ENCODE measurements at places on chromosomes 1 and 21.

DNA sequence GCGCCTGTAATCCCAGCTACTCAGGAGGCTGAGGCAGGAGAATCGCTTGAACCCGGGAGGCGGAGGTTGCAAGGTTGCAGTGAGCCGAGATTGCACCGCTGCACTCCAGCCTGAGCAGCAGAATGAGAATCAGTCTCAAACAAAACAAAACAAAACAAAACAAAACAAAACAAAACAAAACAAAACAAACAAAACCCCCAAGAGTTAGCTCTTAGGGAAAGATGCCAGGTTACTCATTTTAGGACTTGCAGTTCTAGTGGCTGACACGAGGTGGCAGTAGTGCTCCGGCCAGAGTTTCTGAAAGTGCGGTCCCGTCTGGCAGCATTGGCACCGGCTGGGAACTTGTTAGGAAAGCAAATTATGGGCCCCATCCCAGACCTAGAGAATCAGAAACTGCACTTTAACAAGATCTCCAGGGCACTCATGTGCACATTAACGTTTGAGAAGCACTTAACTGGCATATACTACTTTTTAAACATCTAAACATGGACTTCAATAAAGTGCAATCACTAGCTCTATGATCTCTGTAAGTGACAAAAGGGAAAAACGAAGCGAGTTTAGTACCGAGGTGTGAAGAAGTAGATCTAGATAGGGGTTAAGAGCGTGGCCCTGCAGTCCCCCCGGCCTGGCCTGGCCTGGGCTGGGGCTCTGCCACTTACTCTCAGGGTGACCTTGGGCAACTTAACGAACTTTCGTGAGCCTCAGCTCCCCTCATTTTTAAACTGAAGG lies 41.9 kb upstream of the TNFRSF1B start:
- DNase-seq = peak; percentile 74

DNA sequence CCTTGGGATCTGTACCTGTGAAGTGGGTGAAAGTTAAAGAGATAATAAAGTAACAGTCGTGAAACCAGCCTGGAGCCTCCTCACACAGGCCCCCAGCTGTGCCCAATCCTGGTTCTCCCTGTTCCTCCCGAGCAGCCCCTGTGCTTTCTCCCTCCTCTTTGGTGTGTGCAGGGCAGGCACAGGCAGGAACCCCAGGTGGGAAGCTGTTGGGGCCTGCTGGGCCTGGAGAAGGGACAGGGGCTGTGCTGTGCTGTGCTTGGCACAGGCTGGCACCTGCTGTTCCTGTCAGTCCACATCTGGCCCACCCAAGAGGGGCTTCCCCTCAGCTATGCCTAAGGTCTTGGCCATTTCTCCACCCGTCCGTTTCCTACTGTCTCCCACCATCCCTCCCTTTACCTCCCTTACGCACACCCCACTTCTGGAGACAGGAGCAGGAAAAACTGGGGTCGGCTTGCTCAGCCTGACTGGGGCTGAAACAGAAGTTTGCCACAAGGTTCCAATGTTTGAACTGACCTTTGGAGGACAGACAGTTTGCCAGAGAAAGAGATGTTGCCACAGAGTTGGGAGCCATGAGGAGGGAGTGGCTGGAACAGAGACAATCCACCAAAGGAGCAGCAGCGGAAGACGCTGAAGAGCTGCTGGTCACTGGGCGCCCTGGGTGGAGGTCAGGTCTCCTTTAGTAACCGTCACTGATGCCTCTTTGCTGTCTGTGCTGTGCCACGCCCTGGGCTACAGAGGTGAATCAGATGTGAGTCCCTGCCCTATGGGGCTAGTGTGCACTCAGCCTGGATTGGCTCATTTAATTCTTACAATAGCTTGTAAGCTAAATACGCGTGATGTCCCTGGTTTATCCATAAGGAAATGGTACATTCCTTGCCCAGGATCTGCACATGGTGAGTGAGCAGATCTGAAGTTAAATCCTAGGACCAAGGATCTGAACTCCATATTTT lies 18.8 kb upstream of the ARTN start:
- no peak for DNase-seq

DNA sequence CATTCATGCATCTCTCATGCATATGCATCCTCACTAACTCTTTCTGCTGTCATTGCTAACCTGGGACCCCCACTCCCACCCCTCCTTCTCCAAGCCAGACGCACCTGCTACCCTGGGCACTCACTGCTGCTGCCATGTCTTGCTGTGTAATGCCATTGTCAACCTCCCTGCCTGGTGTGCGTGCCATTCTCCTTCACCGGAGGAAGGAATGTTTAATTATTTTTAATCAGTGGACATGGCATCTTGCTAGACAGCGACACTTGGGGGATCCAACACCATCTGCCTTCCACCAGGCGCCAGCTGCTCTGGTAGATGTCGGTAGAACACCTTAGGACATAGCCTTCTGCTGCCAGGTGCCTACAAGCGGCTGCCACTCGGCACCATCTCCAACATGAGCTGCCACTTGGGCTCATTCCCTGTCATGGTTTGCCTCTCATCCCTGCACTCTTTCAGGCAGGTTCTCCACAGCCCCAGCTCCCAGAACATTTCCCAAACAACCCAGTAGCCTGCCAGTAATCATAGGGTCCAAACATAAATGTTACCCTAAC lies 306.9 kb downstream of the TTLL7 start:
- DNase-seq = no peak

DNA sequence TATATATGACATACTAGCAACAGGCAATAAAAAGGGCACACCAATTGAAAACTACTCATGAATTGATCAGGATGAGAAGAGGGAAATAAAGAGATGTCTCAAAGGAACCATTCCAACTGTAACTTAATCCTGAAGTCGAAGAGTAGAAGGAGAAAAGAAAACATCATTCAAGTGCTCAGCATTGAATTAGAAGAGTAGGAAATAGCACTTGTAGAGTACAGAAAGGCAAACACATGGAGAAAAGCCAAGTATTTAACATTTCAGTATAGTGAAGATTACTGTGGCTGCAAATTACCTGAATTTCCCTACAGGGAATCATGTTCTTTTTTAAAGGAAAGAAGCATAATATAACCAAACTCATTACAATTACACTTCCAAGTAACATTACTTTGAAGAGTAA lies 205.0 kb downstream of the KCTD3 start:
- DNase-seq = no peak

- peak; percentile 2 for DNase-seq
Measured at GRCh38 chr1:243917177-243917862, 67.3 kb upstream of the AKT3 start.

DNA sequence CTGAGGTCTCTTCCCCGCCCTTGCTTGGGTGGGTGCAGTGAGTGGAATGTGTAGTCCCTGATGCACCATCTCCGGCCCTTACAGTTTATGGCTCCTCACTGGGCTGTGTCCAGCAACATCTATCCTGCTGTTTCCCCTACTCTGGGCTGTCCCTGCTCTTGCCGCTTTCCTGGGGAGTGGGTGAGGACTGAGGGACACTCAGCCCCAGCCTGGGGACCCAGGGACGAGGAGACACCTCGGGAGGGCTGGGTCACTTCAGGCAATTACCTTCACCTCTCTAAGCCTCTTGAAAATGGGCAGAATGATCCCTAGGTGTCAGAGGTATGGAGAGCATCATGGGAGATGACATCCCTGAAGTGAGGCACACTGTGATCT lies 13.6 kb upstream of the LRP8 start:
- DNase-seq = no peak

GRCh38 chr1:37392051-37392450 lies 82.3 kb upstream of the ZC3H12A start:
- DNase-seq = no peak

GRCh38 chr1:59173721-59174120 lies 123.2 kb upstream of the FGGY start:
- DNase-seq = no peak

DNA sequence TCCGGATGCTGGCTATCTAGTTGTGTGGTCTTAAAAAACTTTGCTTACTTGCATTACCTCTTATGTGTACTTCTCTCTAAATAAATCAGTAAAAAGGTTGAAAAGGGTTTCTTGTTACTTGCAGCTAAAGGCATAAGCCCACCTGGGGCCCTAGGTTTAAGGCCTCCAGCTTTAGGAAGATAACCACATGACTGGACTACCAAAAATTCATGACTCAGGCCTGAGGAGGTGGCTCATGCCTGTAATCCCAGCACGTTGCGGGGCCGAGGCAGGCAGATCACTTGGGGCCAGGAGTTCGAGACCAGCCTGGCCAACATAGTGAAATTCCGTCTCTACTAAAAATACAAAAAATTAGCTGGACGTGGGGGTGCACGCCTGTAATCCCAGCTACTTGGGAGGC lies 142.9 kb downstream of the APP start:
- DNase-seq = no peak

DNA sequence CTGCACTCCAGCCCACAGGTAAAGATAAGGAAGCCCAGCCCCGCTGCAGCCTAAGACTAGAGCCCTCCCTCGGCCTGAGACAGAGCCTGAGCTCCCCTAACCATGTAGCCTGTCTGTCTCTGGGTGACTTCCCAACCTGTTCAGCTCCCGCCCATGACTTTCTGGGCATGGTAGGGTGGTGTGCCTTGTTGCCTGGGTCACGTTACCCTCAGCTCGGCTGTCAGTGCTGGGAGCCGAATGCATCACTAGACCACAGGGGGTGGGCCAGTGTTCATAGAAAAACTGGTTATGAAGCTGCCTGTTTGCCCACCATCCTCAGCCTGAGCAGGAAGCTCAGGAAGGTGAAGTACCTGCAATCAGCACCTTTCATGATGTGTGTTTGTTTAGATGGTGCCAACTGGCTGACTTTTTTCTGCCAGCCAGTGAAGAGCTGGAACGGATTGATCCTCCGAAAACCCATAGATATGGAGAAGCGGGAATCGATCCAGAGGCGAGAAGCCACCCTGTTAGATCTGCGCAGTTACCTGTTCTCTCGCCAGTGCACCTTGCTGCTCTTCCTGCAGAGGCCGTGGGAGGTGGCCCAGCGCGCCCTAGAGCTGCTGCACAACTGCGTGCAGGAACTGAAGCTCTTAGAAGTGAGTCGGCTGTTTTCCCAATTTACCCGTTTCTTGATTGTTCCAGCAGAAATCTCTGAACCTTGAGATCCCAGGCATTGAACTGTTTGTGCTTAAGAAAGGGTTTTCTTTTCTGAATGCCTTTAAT lies 43.9 kb upstream of the PWP2 start:
- no peak for DNase-seq

GRCh38 chr1:2640626-2641025 lies 7.8 kb upstream of the MMEL1 start:
- DNase-seq = no peak

GRCh38 chr1:38003261-38004250 lies 1.8 kb downstream of the FHL3 start:
- no peak for DNase-seq

- no peak for DNase-seq
Measured at GRCh38 chr1:228073857-228074545, 8.5 kb upstream of the ARF1 start.

- no peak for DNase-seq
Measured at GRCh38 chr1:15344800-15345704, 64.6 kb upstream of the EFHD2 start.

DNA sequence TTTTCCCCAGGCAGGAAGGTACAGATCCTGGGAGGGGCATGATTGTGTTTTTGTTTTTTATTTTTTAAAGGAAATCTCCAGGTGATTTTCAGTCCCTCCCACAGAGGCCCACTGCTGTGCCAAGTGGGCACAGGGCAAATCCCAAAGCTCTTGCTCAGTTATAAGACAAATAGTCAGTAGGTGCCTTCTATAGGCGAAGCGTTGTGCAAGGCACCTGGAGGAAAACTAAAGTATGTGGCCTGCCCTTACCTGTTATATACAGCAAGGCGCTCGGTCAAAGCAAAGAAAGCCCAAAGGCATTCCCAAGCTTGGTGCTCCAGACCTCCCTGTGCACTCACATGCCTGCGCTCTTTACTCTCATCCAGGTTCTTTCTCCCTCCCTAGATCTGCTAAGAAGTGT lies 81.0 kb downstream of the KCNJ15 start:
- no peak for DNase-seq

DNA sequence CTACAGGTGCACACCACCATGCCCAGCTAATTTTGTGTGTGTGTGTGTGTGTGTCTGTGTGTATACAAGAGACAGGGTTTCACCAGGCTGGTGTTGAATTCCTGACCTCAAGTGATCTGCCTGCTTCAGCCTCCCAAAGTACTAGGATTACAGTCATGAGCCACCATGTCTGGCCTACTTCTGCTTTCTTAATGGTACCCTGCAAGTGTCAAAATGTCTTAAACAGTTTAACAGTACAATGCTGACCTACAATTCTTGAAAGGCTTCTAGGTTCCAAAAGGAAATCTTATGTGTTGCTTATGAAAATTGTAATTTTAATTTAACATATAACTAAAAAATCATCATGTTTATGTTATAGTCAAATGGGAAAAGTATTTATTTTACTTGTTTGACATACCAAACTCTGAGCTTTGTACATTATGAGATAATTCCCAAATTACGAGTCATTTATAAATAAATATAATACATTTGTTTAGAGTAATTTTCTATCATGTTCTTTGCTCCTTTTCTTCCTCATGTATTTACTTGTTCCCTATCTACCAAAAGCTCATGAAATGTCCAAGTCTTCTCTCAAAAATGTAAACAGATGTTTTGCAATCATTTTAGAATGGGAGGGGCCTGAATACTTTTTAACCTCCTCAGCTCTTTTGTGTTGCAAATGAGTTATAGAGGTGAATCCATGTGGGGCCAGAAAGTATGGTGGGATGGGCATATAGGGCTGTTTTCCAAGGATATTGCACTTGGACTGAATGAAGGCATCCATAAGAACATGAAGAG lies 8.4 kb upstream of the VCAM1 start:
- DNase-seq = no peak

DNA sequence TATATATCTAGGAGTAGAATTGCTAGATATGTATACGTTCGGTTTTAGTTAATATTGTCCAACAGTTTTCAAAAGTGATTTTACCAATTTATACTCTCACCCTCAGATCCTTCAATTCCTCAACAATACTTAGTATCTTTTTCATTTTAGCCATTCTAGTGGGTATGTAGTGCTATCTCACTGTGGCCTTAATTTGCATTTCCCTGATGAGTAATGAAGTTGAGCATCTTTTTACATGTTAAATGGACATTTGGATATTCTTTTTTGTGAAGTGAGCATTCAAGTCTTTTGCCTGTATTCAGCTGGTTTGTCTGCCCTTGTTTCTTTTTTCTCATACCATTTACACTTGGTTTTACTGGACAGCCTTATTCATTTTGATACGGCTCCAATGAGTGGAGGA lies 172.2 kb downstream of the RASAL2 start:
- no peak for DNase-seq

GRCh38 chr1:94646786-94647555 lies 105.4 kb upstream of the F3 start:
- no peak for DNase-seq

GRCh38 chr1:17669866-17670451 lies 85.2 kb upstream of the ACTL8 start:
- DNase-seq = no peak

- no peak for DNase-seq
Measured at GRCh38 chr1:218524526-218524925, 179.4 kb downstream of the TGFB2 start.

Data from activated CD4-positive, alpha-beta T cell treated with anti-CD3 and anti-CD28 coated beads, Interleukin-2, amount 50 U/mL, for 16 hours (primary cell).